ENCODE measurements at places on chromosomes 12 and 14.

DNA sequence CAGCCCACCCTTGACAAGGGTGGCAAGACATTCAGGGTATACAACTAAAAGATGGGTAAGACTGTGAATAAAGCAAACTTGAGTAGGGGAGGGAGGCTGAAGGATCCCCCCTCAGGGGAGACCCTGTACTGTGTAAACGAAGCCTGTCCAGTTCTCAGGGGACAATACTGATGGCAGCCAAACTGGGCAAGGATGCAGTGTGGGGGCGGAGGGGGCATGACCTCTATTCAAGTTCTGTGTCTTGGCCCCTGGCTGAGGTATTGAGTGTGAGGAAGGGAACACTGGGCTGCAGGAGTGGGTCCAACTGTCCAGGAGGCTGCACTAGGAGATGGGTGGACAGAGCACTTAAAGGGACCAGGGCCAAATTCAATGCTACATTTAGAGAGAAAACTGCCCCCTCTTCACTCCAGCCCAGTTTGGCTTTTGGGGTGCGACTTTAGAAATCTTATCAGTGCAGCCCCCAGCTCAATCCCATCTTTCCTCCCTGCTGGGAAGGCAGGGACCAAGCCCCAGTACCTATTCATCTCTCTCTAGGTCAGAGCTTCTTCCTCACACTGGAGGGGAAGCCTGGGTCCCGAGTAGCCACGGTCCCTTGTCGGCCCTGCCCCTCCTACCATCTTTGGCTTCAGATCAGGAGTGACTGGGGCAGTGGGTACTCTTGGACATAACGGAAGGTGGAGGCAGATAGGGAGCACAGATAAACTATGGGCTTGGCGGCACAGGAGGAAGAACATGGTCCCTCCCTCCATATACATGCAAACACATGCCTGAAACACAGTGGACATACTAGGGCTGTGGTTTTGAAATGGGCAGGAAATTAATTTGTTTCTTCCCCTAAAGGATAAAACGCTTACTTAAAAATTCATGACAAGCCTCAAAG, 11.8 kb downstream of the SLC39A5 start:
- DNase-seq, result no peak

DNA sequence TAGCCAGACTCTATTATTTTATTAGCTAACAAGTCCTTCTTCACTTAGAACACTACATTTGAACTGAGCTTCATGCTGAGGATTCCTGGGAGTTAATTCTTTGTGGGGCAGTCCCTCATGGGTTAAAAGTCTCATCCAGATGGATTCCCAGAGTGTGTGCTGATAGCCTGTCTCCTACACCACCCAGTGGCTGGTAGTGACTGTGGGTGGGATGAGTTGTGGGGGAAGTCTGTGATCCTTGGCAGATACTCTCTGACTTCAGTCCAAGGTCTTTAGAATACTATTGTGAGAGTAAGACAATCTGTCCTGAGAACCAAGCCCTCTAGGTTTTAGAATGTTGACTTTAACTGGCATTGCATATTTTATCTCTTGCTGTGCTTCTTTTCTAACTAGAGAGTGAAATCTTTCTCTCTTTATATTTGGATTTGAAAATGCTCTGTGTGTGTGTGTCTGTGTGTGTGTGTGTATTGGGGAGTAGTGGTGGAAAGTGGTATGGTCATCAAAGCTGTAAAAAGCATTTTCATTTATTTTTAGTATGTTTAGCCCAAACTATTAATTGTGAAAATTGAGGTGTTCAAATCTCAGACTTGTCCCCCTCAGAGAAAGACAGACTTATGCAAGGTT, 37.3 kb downstream of the AKAP6 start:
- DNase-seq, result no peak

DNA sequence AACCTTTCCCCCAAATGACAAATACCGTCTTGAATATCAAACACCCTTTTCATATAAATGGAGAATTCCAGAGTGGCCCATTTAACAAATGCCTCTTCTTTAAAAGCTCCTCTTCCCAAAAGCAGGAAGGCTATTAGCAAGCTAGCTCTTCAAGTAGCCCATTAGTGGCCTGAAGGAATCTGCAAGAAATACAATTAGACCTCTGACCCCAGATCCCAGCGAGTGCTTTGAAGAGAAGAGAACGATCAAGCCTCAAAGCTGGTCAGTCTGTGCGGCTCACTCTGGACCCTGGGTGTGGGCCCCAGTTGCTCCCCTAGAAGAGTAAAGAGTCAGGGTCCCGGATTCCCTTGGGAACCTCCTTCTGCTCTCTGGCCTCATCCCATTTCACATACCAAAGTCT, 325.6 kb downstream of the NUAK1 start:
- no peak for DNase-seq

GRCh38 chr14:91245029-91245428, 525 bp upstream of the GPR68 start:
- no peak for DNase-seq

- DNase-seq, result no peak
Measured at GRCh38 chr12:53478865-53479264, 20.4 kb downstream of the MAP3K12 start.

GRCh38 chr14:32561520-32561919, 232.4 kb downstream of the AKAP6 start:
- DNase-seq, result no peak

- no peak for DNase-seq
Measured at GRCh38 chr12:92469837-92470236, 233.0 kb upstream of the PLEKHG7 start.
